ENCODE measurements at places on chromosomes 16 and 17.

DNA sequence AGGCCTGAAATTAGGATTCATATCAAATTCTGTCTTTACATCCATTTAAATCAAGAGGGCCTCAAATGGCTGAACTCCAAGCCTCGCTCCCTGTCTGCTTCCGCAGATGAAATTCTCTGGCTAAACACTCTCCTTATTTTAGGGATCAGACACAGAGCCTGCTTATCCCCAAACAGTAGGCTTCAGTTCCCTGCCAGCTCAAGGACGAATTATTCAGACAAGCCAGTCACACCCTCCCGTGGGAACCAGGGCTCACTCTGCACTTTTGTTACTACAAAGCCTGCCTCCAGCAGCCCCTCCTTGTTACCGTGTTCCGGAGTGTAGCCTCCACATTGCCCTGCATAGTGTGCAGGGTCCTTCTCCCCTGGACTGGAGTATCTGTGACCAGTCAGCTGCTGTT is 46.6 kb upstream of the LCMT1 start:
- peak; percentile 39 for DNase-seq

DNA sequence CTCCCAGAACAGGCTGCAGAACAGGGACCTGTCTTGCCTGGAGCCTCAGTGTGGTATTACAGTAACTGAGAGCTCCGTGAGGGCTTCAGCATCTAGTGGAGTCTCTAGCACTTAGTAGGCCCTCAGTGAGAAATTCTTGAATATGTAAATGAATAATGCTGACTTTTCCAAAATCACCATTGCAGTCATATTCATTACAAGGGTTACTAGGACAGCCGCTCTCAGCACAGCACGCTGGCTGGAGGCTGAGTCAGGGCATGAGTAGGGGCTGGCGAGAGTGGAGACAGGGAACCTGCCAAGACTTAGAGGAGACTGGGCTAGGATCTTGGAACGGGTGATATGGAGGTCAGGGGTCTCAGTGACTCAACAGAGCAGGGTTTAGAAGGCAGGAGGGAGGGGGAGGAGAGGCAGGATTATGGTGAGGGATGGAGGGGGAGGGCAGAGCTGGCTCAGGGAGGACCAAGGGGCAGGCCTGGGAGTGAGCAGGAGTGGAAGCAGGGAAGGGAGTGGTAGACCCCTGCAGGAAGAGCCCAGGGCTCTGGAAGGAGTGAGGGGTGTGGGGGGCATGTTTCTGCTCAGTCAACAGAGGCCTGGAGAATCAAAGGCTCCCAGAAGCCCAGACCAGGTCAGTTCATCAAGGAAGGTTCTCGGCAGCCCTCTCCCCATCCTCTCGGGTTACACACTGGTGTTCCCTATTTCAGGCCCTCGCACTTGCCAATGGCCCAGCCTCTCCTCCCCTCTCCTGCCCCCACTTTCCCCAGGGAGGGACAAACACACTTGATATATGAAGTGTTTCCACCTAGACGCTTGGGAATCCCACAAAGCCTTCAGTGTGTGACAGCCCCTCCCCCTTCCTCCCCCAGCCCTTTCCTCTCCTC is 42.3 kb downstream of the FZD2 start:
- peak; percentile 84 for DNase-seq

DNA sequence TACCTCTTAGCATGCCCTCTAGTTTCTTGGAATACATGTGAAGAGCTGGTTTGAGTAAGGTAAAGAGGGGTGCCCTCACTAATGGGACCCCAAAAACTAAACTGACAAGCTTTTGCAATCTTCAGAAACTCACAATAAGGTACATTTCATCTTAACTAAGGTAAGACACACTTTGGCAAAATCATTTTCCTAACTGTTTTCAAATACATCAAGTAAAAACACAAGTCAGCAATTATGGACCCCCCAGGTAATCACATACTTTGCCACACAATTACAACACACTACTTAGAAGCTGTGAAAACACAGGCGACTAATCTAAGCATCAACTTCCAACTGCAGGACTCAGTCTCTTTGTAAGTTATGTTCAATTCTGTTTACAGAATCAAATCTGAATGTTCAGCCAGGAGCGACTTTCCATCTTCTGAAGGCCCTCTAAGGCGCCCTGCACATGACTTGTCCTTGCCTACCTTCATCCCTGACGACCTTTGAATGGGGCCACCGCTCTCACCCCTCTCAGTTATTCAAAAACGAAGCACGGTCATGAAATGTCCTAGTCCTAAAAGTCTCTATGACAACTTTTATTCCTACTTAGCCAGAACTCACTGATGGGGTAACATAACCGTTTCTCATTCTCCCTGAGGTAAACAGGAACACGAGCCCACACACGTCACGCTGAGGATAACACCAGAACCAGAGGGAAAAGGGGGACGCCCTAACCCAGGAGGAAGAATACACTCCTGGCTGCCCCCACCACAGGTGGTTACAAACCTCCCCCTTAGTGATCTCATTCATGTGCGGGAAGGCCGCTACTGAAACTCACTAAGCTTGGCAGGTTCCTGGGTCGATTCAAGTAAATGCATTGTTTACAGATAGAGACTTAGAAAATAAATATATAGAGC is 5.5 kb downstream of the CREBBP start:
- DNase-seq: no peak

GRCh38 chr17:72588561-72588960 is 467.7 kb downstream of the SOX9 start:
- no peak for DNase-seq

- no peak for DNase-seq
Observed at GRCh38 chr17:7466318-7466638, 13.2 kb downstream of the ZBTB4 start.

GRCh38 chr17:32596628-32597027 is 109.8 kb downstream of the CDK5R1 start:
- DNase-seq: no peak

GRCh38 chr17:52128721-52129120 is 29.8 kb downstream of the CA10 start:
- no peak for DNase-seq

DNA sequence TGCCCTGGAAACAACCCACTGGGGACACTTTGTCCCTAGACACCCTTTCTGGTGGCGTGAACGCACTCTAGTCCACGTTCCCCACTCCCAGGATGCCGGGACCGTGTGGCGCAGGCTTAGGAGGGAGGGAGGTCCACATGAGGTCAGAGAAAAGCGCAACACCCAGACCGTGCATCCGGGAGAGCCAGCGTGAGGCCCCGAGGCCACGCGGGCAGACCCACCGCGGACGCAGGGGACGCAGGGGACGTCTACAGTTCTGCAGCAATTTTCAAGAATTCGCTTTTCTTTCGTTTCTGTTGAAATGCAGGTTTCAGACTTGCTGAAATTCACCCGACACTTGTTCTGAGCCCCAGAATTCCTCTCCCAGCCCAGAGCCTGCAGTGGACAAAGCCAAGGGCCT is 4.7 kb downstream of the RFNG start:
- DNase-seq: no peak

- no peak for DNase-seq
Observed at GRCh38 chr17:78622491-78623265, 45.5 kb upstream of the DNAH17 start.

DNA sequence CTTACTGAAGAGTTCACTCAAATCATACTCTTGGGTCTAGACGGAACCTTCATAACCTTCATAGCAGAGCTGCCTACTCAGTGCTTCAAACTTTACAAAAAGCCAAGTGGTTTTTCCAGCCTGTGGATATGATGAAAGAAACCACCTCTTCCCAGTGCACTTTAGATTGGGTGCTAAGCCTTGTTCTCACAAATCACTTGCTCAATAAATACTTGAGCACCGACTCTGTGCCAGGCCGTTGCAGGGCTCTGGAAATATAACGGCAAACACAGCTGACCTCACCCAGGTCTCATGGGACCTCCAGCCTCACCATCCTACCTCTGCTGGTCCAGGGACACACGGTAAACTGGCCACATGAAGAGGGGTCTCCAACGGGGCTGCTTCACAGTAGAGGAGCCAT is 35.7 kb downstream of the CDRT4 start:
- DNase-seq: no peak

GRCh38 chr17:65794572-65794971 is 233.1 kb upstream of the AXIN2 start:
- peak; percentile 40 for DNase-seq

DNA sequence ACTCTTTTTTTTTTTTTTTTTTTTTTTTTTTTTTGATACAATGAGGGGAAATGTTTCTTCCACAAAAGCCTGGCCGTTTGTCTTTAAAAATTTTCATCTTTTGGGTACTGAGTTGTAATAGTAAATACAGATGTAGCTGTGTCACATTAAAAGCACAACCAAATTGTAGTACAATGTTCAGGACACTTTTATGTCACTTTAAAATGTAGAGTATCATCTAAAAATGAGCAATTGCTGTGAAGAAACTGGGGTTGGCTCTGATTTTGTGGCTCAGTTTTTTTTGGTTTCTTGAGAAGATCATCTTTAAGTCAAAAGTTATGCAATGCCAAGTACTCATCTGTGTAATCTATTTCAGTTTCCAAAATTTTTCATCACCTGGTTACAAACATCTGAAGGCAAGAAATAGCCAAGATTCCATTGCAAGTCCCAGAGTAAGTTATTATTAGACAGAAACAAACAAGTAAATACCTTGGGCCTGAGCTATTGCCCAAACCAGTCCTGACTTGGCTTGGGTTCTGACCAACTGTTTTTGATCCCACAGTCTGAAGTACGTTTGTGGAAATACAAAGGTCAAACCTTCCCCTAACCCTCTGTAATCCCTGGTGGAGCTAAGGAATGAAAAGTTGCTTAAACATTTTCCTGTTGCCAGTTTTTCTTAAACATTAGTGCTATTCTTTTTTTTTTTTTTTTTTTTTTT is 717.2 kb downstream of the WWOX start:
- DNase-seq: no peak

DNA sequence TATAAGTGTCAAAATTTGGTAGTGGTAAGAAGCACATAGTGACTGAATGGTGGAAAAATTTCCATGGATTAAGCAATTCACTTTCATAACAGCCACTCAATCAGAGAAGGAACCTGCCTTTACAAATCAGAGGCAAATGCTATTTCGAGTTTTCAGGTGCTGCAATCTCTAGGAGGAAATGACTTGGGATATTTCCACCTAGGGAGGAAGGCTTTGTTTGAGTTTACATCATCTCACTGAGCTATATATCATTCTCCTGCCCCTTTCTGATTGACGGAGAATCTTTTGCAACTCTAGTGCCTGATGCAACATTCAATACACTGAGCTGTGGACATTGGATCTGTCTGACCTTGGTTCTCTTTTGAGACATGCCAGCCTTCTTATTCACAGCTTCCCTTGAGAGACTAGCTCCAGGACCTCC is 26.3 kb downstream of the MARCHF10 start:
- no peak for DNase-seq

DNA sequence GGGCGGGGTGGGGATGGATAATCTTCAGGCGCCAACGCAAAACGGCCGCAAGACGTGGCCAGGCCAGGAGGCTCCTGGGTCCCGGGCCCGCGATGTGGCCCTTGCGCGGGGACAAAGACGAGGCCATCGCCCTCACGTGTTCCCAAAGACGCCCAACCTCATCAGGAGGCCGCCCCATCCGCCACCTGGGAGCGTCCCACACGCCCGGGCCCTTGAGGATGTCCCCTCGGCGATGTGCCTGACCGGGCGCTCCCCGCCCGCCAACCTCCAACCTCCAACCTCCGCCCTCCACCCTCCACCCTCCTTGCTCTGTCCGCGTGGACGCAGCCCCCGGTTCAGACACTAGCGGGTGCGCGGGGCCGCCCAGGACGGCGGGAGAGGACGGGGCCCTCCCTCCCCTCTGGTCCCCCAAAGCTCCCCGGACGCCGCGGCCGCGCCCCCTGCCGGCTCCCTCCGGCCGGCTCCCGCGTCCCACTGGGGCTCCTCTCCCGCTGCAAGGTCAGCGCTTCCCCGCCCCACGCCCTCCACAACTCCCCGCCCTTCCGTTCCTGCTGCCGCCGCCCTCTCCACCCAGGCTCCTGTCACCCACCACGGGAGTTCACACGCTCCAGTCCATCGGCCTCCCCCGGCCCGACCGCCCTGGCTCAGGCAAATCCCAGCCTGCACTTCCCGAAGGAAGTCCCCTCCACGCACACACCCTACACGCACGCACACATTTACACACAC is 250.8 kb upstream of the RPL38 start:
- DNase-seq: no peak

GRCh38 chr16:22928882-22929435 is 115.0 kb downstream of the HS3ST2 start:
- no peak for DNase-seq

DNA sequence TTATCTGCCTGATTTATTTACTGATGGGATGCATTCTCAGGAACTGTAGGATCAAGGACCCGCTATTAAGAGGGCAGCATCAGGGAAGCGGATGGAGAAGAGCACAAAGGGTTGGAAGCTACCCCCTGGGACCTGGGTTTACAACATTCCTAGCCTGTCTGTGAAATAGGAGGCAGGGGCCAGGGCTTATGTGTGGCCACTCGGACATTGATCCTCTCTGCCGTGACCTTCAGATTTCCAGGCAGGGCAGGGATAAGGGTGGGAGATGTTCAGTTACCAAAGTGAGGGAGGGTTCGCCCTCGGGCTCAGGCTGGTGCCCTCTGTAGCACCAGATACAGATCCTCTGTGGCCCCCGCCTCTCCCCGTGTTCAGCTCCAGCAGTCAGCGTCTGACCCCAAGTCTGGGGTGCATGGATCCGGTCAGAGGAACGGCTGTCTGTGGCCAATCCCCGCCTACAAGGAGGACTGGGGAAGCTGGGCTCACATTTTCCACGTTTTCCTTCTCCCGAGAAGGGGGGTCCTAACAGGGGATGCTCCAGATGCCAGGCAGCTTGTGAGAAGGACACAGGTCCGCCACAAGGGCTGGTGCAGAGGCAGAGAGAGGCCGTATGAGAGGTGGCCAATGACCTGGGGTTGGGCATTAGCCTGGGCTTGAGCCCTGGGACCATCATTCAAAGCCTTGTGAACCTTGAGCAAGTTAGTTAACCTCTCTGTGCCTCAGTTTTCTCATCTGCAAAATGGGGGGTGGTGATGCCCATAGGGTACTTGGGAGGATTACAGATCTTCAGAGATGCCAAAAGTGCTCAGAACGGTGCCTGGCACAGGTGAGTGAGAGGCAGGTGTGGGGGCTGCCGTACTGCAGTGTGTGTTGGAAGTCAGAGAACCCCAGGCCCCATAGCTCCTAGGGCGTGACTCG is 48.3 kb downstream of the ATP2C2 start:
- DNase-seq: no peak

- no peak for DNase-seq
Observed at GRCh38 chr17:48586355-48587258, 3.4 kb downstream of the HOXB3 start.

DNA sequence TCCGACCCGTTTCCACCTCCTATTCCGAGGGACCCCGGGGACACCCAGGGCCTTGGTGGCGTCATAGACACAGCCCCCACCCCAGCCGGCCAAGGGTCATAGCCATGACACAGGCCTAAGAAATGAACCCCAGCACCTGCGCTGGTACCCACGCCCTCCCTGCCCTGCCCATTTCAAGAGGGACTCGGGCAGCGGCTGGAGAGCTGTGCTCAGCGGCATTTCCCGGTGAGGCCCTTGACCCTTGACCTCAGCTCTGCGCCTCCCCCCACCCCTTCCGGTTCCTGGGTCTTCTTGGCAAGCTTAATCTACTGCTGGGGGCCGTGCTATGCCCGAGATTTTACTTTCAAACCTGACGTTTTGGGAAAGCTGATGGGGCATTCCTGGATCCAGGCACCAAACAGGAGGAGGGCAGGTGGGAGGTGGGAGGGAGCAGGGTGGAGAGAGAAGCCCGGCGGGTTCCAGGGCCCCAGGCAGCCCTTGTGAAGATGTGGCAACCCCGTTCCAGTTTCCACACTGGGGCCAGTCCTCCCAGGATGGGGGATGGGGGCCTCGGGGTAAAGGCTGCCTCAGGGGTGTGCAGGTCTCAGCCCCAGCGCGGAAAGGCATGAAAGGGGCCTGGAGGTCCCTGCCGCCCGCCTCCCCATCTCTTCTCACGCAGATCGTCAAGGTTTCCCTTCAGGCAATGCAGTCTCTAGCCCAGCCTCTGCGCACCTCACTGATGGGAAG is at the start of gene SLC22A31:
Gene SLC22A31 (minus strand): TSS at position 414 of the 726 bp plus-strand sequence. CDS start 36 bp downstream, at position 378.
- no peak for DNase-seq

All from RPMI7951 (cell line).